ENCODE measurements at places on chromosomes 1 and 21.

DNA sequence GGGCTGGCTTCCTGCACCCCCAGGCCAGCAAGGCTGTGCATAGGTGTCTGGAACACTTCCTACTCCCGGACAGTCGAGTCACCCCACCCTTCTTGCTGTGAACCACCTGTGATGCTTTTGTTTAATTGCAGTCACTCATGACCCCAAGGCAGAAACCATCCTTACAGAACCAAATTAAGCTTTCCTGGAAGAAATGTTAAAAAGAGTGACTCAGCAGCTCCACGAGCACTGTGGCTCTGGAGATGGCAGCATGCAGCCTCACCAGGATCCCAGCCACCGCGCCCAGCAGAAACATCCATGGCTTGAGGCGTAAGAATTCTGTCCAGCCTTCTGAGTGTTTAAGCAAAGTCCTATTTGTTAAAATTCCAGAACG is 28.8 kb downstream of the SNAP47 start:
- H3K4me3 ChIP-seq = no peak overlapping the region
- peaks cover 5% of the 10 kb centered on the region for H3K4me1 ChIP-seq
- no peak overlapping the region for H3K27ac ChIP-seq
- no peak for DNase-seq

- DNase-seq = no peak
- H3K27me3 ChIP-seq = peaks cover 22% of the 10 kb centered on the region
- H3K4me1 ChIP-seq = no peaks in the 10 kb centered on the region
- no peak overlapping the region for H3K27ac ChIP-seq
- no peak overlapping the region for H3K4me3 ChIP-seq
- no peaks in the 10 kb centered on the region for H3K36me3 ChIP-seq
These were observed 302.2 kb downstream of the NTNG1 start for GRCh38 chr1:107443027-107443426.

DNA sequence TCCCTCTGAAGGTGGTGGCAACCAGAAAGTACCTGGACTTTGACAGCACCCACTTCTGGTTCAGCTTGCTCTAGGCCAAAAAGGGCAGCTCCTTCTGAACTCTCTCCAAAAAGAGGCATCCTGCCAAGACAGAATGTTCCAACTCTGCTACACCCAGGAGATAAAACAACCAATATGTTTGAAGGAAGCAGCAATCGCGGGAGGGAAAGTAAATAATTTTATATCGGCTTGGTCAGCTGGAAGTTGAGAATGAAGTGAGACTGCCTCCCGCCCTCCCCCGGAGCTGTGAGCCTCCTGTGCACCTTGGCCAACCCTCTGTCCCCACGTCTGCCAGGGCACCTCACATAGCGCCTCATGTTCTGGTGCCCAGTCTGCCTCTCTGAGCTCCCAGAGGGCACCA is 130.3 kb upstream of the ATP1A1 start:
- DNase-seq = no peak
- peaks cover 13% of the 10 kb centered on the region for H3K4me1 ChIP-seq
- H3K4me3 ChIP-seq = no peak overlapping the region
- H3K27me3 ChIP-seq = no peaks in the 10 kb centered on the region

GRCh38 chr1:172960454-172961208 is 90.1 kb downstream of the TNFSF18 start:
- no peak overlapping the region for H3K27ac ChIP-seq
- H3K27me3 ChIP-seq = no peaks in the 10 kb centered on the region
- H3K36me3 ChIP-seq = no peaks in the 10 kb centered on the region
- DNase-seq = no peak
- no peak overlapping the region for H3K4me3 ChIP-seq

All from cardiac muscle cell (in vitro differentiated cells and primary cell).